HS-5 (cell line): ENCODE measurements at places on chromosomes 16 and 17.

DNA sequence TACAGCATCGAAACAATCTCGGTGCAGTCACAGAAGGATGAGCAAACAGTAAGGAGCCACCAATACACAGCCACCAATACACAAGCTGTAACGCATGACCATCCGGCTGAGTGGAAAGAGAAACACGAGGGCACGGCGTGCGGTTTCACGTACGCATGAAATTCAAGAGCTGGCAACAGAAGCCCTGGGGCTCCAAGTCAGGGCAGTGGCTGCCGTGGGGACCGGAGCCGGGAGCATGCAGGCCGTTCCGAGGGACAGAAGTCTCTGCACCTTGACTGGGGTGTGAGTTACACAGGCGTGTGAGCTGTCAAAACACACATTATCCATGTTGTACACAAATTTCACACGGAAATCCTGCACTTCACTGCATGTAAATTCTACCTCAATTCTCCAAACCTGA is 50.6 kb upstream of the METRNL start:
- DNase-seq: no peak

GRCh38 chr16:78742501-78743283 is 643.2 kb downstream of the WWOX start:
- DNase-seq: no peak

DNA sequence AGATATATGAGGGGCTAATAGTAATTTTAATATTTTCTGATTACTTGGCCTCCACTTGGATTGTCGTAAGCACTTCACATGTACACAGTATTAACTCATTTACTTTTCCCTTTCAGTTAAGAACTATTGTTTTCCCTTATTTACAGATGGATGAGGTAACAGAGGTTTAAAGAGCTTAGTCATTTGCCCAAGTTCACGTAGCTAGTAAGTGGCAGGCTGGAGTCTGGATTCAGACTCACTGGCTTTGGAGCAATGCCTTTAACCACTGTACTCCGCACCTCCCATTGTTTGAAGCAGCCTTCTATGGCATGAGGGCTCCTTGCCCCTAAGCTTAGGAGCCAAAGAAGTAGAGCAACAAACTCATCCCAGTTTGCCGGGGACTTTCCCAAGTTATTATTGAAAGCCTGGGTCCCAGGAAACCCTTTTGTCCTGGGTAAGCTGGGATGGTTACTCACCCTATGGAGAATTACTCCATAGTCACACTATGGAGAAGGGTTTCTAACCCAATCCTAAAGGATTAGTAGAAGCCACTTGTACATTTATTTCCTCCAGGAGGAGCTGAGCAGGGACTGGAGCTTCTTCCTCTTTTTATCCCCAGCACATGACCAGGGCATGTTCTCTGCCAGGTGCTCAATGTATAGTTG is 12.3 kb downstream of the FOXL1 start:
- DNase-seq: peak; percentile 51

DNA sequence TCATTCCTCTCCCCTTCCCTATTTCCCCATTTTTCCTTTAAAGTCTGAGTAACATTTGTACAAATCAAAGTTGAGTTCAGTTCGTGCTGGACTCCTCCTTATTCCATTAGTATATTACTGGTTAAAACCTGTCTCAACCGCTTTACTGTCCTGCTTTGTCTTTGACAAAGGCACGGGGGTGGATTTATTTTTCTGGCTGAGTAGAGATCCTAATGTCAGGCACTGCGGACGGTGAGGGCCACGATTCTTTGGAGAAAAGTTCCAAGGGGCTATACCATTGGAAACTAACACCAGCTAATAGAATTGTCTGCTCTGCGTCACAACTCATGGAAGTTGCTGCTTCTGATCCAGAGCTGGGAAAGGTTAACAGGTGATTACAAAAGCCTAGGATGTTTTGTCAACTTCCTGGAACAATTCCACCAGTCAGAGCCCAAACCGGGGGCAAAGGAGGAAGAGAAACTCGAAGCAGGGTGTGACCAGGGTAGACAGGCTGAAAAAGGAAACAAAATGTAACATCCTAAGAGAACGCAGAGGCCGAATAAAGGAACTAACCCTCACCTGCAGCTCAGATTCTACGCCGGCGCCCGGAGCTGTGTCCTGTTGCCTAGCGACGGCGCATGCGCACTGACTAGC is 12.4 kb downstream of the TAT start:
- DNase-seq: no peak

- no peak for DNase-seq
These were observed 279.3 kb upstream of the KIF2B start for GRCh38 chr17:53543472-53543871.
